ENCODE measurements at places on chromosomes 11 and 22.

- DNase-seq, result no peak
Observed at GRCh38 chr22:46799626-46800025, 37.2 kb downstream of the TBC1D22A start.

DNA sequence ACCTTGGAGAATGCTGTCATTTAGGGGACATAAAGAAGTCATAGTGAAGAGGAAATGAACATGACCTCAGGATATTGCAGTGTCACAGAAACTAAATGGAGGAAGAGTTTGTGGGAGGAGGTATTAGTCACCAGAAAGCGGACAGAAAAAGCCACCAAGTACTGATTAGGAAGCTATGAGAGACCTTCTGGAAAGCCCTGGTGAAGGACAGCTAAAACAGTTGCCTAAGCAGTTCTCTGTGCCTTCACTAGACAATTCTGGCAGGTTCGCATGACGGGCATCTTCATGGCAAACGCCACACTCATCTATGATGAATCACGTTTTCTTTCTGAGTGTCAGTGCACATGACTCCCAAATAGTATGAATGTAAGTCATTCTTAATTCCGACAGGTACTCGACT lies 325.8 kb downstream of the C11orf87 start:
- DNase-seq, result no peak

- no peak for DNase-seq
Observed at GRCh38 chr11:65072631-65072966, 11.2 kb downstream of the CDCA5 start.

GRCh38 chr11:117220568-117220967 lies 11.3 kb downstream of the PCSK7 start:
- no peak for DNase-seq

DNA sequence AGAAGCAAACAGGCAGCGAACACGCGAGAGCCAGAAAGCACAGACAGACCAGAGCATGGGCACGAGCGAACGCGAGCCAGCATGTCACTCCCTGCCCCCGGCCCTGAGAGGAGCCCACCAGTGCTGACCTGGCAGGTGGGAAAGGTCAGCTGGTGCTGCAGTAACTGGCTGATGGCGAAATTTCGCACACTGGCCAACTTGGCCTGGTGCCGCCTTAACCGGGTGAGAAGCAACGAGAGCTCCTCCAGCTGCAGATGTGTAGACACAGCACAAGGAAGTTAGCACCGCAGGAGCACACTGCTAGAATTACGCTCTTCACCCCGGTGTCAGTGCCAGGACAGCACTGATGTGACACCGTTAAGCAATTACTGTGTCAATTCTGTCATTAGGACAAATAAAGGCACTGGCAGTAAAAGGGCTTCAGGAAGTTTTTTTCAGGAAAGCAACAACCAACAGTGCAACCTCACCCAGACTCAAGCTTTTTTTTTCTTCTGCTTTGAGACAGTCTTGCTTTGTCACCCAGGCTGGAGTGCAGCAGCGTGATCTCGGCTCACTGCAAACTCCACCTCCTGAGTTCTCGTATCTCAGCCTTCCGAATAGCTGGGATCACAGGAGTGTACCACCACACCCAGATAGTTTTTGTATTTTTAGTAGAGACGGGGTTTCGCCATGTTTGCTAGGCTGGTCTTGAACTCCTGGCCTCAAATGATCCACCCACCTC lies 76.8 kb downstream of the C11orf58 start:
- no peak for DNase-seq

GRCh38 chr11:104984808-104985207 lies 16.4 kb upstream of the CASP4 start:
- no peak for DNase-seq

- DNase-seq, result no peak
Observed at GRCh38 chr11:57424792-57425564, 1.9 kb downstream of the SLC43A3 start.

GRCh38 chr11:106389101-106389500 lies 311.6 kb downstream of the AASDHPPT start:
- no peak for DNase-seq

- no peak for DNase-seq
Observed at GRCh38 chr11:92511522-92512203, 287.0 kb downstream of the FAT3 start.

- DNase-seq, result no peak
Observed at GRCh38 chr11:76023236-76024068, 182.8 kb downstream of the WNT11 start.

- no peak for DNase-seq
Observed at GRCh38 chr22:23782703-23783102, 4.1 kb upstream of the SMARCB1 start.

DNA sequence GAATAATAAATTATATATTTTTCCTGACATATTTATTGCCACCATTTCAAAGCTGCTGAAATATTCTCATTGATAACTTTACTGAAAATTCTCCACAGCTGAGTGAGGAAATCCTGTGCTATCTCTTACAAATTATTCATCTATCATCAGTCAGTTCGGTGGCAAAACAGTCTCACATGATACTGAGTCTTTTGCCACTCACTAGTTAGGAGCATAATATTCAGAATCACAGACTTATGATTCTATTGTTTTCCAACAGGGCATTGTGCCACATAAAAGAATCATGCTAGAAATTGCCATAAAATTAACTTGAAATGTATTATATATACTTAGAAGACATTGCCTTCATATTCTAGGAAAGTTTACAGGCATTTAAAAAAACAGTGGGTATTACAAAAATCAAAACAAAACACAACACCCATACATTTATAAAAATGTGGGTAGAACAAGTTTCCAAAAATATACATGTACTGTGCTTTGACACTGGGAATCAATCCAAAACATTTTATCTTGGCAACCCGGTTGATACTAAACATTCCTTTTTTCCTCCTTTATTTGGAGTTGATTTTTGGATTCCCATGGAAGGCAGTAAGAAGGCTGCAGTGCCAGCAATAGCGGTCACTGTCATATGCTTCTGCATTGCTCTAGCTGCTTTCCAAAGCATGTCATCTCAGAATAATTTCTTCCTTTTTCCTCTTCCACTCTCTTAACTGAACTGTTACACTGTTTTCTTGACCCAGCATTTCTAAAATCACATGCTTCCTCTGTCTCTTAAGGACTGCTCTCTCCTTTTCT lies 42.5 kb downstream of the ATG16L2 start:
- DNase-seq, result no peak

DNA sequence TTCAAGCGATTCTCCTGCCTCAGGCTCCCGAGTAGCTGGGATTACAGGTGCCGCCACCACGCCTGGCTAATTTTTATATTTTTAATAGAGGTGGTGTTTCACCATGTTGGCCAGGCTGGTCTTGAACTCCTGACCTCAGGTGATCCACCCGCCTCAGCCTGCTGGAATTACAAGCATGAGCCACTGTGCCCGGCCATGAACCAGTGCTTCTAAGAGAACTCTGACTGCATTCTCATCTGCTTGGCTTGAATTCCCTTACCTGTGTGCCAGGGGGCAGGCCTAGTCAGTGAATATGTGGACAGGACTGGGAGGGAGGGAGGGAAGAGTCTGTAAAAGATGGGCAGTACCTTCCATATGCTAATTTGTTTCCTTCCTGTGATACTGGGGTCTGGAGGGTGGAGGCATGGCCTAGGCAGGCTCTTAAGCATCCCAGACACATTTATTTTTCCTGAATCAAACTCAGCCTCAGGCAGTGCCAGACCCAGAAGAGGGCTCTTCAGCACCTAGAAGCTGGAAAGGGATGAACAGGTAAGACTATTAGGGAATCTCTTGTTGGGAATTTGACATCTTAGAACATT lies 6.6 kb downstream of the RPS25 start:
- DNase-seq, result no peak

DNA sequence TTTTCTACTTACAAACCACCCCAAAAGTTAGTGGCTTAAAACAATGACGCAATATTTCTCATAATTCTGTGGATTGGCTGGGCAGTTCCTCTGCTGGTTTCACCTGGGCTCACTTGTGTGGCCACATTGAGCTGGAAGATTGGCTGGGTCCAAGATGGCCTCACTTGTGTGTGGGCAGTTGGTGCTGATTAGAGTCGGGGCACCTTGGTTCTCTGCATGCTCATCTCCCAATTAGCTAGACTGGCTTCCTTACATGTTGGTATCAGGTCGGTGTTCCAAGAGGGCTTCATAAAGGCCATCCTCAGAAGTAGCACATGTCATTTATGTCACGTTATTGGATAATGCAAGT lies 12.5 kb downstream of the MAML2 start:
- no peak for DNase-seq

DNA sequence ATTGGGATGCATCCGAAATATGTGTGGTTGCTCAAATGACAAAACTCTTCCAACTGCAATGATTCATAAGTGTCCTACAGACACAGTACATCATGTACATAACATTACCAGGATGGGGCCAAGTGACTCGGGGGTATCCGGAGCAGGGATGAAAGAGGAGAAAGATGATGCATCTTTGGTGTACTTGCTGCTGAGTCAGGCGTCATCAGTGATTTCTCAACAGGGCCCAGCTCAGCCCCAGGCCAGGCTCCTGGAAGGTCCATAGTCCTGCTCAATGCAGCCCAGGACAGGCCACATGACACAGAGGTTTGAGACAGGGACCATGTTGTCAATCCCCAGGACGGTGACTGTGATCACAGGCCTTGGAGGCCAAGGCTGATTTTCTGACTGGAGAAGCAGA lies 59.3 kb downstream of the GGTLC2 start:
- no peak for DNase-seq

DNA sequence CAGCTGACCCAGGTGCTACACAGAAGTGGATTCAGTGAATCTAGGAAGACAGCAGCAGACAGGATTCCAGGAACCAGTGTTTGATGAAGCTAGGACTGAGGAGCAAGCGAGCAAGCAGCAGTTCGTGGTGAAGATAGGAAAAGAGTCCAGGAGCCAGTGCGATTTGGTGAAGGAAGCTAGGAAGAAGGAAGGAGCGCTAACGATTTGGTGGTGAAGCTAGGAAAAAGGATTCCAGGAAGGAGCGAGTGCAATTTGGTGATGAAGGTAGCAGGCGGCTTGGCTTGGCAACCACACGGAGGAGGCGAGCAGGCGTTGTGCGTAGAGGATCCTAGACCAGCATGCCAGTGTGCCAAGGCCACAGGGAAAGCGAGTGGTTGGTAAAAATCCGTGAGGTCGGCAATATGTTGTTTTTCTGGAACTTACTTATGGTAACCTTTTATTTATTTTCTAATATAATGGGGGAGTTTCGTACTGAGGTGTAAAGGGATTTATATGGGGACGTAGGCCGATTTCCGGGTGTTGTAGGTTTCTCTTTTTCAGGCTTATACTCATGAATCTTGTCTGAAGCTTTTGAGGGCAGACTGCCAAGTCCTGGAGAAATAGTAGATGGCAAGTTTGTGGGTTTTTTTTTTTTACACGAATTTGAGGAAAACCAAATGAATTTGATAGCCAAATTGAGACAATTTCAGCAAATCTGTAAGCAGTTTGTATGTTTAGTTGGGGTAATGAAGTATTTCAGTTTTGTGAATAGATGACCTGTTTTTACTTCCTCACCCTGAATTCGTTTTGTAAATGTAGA lies 1.7 kb downstream of the MALAT1 start:
- no peak for DNase-seq

DNA sequence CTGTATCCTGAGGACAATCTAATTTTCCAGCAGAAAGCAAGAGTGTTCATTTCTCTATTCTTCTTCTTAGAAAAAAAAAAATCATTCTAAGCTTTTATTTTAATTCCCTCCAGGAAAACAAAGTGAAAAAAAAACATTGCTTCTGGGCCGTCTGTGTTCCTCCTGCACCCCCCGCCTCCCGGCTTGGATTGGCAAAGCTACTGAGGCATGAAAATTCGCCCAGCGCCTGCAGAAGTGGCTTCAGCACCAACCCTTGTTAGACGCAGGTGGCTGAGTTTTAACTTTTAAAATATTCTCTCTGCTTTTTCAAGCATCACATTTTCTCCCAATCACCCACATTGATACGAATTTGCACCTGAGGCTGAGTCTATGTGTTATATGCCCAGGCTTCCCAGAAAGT lies 401.6 kb downstream of the BRD1 start:
- no peak for DNase-seq

DNA sequence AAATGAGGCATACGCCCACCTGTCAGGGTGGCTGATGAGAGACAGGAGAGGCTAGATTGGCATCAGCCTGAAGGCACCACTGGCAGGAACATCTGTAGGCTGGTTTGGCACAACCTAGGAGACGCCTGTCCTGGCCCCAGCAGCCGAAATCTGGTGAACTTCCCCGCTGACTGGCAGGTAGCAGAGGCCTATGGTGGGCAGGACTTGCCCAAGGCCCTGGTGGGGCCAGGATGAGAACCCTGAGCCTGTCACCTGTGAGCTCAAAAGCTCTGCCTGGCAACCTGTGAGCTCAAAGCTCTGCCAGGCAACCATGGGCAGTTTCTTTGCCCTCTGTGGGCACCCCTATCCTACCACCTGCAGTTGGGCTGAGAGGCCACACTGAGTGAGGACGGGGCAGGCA lies 2.5 kb downstream of the DERL3 start:
- DNase-seq, result no peak

GRCh38 chr22:31346733-31347250 lies 646 bp upstream of the PATZ1 start:
- DNase-seq, result no peak

GRCh38 chr11:1747753-1748635 lies 2.4 kb downstream of the IFITM10 start:
- DNase-seq, result no peak

GRCh38 chr22:50329236-50329635 lies 2.4 kb upstream of the DENND6B start:
- no peak for DNase-seq

- DNase-seq, result no peak
Observed at GRCh38 chr11:129779342-129779741, 36.3 kb upstream of the TMEM45B start.

- DNase-seq, result no peak
Observed at GRCh38 chr11:33926671-33927552, 35.0 kb upstream of the LMO2 start.

DNA sequence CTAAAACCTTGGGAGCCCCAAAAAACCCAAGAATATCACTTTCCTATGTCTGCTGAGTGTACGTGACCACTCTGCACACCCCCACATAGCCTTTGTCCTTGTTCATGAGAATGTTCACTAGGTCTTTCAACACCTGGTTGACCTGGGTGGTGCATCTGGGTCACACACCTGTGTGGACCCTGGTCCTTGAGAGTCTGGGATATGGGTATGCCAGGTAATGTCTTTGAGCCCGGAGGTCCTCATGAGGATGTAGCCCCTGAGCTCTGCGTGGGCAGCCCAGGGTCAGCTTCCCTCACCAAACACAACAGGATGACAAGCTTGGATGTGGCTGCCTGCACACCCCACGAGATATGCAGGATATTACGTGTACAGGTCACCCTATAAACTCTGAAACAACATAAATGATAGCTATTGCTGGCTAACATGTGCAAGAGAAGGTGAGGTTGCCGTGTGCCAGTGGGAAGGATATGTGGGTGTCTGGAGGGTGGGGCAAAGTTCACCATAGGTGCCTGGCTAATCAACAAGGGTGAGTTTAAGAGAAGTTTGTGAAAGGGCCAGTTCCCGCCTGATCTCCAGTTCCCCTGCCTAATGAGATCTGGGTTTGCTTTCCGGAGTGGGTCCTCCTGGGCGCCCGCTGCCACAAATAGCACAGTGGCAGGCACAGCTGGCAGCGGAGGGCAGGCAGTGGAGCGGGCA lies 1.4 kb upstream of the PPARA start:
- DNase-seq, result no peak

- no peak for DNase-seq
Observed at GRCh38 chr11:117792241-117792640, 4.8 kb downstream of the DSCAML1 start.

- DNase-seq, result no peak
Observed at GRCh38 chr11:14125529-14125928, 163.0 kb downstream of the SPON1 start.

All from esophagus squamous epithelium (tissue), 5 donors.